Muscle of back (tissue), 13 donors: ENCODE measurements at places on chromosomes 7 and 10. TPM values are rescaled to one million over a fixed set of nuclear protein-coding genes. Genes with fewer than 3 reads are reported as not detected.

DNA sequence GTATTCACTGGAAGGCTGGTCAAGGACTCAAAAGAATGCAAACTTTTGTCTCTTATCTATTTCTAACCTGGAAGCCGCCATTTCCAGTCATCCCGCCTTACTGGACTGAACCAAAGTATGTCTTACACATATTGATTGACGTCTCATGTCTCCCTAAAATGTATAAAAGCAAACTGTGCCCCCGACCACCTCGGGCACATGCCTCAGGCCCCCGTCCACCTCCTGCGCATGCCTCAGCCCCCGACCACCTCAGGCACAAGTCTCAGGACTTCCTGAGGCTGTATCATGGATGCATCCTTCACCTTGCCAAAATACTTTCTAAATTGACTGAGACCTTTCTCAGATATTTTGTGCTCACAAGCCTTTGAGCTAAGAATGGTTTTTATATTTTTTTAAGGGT lies 148.6 kb downstream of the PTPRN2 start:
- no peak for DNase-seq

DNA sequence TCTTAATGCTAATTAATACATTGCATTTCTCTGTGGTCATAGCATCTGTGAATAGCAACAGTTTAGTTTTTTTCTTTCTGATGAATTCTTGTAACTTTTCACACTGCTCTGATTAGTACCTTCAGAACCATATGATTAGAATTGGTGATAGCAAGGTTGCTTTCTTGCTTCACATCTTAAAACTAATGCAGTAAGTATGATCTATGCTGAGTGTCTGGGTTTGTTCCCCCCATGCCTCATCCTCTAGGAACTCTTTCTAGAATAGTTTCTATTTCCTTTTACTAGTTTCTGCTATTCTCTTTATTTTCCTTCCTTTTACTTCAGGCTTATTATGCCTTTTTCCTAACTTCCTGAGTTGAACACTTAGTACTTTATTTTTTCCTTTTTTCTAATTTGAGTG lies 32.4 kb downstream of the TES start:
- DNase-seq: no peak

GRCh38 chr7:4681886-4682620 lies at the start of gene FOXK1:
Gene FOXK1, plus strand, starts transcription at chr7:4682295. Its CDS starts 14 bp downstream, at chr7:4682309.
- peak; percentile 87 for DNase-seq

DNA sequence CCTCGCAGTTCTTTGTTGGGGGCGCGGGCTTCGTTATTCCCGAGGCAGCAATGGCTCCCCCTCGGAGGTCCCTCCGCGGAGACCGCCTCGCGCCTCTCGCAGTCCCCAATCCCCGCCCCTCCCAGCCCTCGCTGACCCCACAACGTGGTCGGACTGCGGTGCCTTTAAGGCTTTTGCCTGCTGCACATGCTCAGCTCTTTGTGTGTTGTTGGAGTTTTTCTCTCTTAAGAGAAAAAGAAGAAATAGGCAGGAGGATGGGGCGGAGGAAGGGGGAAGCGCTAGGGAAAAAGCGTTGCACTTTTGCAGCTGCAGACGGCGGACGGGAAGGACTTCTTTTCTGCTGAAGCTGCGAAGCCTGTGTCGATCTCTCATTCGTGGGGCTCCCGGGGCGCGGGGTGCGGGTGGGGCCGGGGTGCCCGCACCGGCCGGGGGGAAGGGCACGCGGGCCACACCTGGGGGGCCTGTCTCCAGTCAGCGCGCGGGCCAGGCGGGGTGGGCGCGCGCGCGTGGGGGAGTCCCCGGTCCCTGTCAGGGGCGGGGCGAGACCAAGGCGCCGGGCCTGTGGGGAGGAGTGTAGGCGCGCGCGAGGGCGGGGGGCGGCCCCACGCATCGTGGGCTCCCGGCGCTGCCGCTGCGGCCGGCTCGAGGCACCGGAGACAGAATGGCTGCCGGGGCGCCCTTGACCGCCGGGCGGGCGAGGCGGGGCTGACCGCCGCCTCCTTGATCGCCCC lies 445 bp upstream of the ATRNL1 start:
- peak; percentile 87 for DNase-seq

DNA sequence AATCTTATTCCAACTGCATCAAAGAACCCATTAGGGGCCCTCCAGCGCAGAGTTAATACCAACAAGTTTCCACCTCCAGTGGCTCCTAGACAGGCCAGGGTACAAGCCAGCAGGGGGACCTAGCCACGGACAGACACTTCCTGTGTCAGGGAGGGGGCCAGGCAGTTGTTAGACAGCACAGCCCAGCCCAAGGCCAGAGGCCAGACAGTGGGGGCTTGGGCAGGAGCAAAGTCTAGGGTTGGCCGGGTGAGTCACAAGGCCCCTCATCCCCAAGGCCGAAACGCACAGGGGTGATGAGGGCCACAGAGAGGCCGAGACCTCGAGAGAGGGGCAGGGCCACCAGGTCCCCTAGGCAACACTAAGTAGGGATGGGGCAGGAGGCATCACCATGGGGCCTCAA lies 19.3 kb upstream of the OPTN start:
- no peak for DNase-seq

DNA sequence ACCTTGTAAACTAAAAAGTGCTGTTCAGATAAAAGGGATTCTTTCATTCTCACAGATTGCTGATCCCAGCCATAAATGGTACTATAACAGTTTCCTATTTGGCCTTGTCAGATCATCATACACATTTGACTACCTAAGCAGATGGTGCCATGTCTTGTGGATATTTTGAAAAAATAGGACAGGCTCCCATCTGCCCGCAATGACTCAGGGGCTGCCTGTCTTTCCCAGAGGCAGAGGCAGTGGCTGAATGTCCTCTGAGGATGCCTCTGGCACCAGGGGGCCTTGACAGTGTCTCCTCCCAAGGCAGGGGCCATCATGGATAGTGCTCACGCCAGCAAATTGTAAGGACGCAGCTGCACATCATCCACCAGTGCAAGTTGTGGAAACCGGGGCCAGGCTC lies 323.0 kb upstream of the PODXL start:
- DNase-seq: no peak

DNA sequence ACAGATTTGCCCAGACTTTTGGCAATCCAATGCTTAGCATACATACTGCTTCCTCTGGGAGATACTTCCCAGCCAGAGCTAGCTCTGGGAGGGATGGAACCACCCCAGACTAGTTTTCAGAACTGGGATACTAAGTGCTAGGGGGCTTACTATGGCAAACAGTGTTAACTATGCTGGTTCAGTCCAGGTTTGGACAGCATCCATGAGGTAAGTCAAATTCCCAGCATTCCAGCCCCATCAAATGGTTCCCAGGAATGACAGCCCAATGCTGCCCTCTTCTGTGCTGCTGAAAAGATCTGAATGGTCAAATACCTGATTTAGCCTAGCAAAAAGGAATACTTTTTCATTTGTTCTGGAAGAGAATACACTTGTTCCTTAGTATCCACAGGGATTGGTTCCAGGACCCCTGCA lies 141.7 kb upstream of the CCDC6 start:
- DNase-seq: no peak

GRCh38 chr10:77602231-77602912 lies 35.2 kb downstream of the KCNMA1 start:
- DNase-seq: no peak

DNA sequence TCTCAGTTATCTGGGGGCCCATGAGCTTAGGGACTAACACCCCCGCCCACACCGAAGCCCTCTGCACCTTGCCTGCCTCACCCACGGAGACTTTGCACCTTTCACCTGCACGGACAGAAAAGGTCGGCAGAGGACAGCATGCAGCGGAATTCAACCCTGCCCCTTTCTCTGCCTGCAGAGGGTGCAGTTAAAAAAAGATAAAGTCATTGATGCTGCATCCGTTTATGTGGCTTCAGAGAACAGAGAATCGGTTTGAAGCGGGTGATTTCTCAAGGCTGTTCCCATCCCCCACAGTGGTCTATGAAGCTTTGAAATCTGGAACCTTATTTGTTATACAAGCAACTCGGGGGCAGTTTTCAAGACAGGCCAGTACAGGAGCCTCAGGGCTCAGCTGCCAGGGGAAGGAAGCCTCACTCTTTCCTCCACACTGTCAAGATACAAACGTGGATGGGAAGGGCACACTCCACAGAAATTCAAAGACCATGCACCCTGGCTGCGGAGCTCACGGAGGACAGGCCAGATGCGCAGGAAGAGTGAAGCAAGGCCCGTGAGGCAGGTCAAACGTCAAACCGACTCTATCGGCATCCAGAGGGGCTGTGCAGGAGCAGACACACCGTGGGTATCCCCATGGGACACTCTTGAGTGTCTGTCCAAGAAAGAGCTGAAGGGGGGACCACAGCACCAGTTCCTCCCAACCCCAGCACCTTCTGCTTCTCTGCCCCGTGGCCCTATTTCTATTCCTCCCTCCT lies 66.3 kb downstream of the INSIG1 start:
- no peak for DNase-seq

DNA sequence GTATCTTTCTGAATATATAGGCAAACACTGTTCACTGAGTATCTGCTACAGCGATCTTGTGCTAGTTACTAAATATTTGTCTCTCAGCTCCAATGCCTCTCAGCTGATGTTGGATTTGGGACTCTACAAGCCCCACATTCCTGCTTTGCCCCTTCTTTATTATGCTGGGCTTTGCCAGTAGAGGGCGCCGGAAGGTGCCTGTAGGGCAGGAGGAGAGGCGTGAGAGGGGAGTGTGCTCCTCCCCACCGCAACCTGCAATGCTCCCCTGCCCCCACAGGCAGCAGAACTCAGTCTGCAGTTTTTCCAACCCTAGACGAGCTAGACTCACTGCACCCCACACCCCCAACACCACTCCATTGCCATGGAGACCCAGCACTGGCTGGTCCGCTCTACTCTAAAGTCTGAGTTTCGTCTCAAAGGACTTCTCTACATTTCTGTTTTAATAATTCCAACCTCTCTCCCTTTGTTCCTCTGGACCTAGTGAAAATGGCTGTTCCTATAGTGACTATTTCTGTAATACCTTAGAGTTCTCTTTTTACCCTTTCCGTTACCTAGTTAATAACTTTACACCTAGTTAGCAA lies 337.6 kb downstream of the CCSER2 start:
- DNase-seq: no peak

GRCh38 chr10:23459308-23459939 lies 20.5 kb downstream of the OTUD1 start:
- DNase-seq: no peak

- DNase-seq: no peak
These were observed 5.8 kb upstream of the ARHGAP19 start for GRCh38 chr10:97298223-97298571.

GRCh38 chr10:133237241-133237587 lies 441 bp upstream of the VENTX start:
- no peak for DNase-seq

DNA sequence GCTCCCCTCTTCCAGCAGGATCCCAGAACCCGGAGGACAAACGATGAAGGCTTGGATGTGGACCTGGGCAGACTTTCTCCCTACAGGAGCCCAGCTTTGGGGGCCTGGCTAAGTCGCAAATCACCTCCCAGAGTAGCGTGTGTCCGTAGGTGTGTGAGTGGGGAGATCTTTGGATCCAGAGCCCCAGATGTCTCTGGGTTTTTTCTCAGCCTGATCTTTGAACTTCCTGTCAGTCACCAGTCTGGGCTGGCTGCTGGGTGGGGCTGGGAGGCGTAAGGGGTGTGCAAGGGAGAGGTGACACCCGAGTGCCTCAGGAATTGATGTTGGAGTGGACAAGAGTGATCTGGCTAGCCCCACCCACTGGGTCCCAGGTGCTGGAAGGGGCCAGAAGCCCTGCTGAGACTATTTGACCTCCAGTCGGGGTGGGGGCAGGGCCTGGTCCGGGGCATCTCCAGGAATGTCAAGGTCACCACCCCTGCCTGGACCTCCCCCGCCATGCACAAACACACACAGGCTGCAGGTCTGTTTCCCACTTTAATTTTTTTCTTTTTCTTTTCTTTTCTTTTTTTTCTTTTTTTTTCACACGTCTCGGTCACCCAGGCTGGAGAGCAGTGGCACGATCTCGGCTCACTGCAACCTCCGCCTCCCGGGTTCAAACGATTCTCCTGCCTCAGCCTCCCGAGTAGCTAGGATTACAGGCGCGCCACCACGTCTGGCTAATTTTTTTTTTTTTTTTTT lies at the start of gene MOGAT3:
Gene MOGAT3, minus strand, starts transcription at position 175 of the 738 bp plus-strand sequence. CDS start 182 bp downstream, outside the sequence.
- no peak for DNase-seq

- no peak for DNase-seq
These were observed 586 bp upstream of the AOC1 start for GRCh38 chr7:150851492-150852370.

DNA sequence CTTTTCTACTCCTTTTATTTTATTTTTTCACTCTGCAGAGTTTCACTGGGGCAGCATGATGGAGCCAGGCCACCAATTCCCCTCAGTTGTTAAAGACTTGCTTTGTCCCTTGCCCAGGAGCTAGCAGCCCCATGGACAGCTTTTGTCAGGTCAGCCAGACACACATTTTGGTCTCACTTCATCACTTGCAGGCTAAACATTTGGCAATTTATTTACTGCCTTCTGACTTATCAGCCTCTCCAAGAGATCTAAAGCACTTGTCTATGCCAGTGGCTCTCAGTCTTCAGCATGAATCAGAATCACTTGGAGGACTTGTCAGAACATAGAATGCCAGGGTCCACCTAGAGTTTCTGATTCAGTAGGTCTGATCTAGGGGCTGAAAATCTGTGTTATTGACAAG lies 66.4 kb upstream of the GDF10 start:
- DNase-seq: no peak

- no peak for DNase-seq
These were observed 349.0 kb downstream of the TNS3 start for GRCh38 chr7:47232751-47233412.

Gene AMZ1
- 0.07 TPM for polyA plus RNA-seq

Gene SFTPA2
- not detected for polyA plus RNA-seq

Gene NPSR1
- 0.38 TPM for polyA plus RNA-seq

Gene ELMO1
- polyA plus RNA-seq: 29.0 TPM

Gene C10orf95
- polyA plus RNA-seq: not detected
